ENCODE measurements at places on chromosomes 4 and X.
A peak's percentile ranks its signal among the peaks of the same experiment; 100 is the strongest.

GRCh38 chr4:169384779-169385178, 114.0 kb upstream of the SH3RF1 start:
- no peak for DNase-seq

- peak; percentile 78 for DNase-seq
These were observed at the start of gene LRCH2 for GRCh38 chrX:115233497-115234455. TSS of gene LRCH2 (minus strand) at chrX:115234096. CDS start at chrX:115234041, 55 bp downstream.

GRCh38 chr4:16916719-16917337, 18.4 kb upstream of the LDB2 start:
- DNase-seq: no peak

GRCh38 chr4:85805891-85806290, 330.9 kb downstream of the ARHGAP24 start:
- no peak for DNase-seq

GRCh38 chr4:141524116-141524515, 112.3 kb upstream of the IL15 start:
- no peak for DNase-seq

GRCh38 chr4:40548256-40548655, 81.4 kb downstream of the RBM47 start:
- DNase-seq: no peak

GRCh38 chr4:14865804-14866203, 136.5 kb upstream of the CPEB2 start:
- no peak for DNase-seq

DNA sequence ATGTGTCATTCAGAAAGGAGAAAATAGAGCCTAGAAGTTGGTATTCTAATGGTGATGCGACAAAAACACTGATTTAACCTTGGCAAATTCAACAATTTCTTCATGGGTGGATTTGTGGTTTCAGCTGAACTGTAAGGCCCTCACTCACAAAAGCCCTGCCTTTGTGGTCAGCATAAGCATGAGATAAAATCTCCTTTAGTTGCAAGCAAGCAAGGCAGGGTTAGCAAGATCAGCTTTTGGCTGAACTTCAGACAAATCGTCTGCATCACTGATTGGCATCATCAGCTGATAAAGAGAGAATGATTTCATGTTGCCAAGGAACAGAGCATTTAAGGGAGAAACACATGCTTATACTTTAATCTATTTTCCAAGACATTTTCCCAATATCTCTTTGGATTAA, 2582.2 kb downstream of the PCDH7 start:
- no peak for DNase-seq

GRCh38 chr4:57042711-57043169, 64.0 kb downstream of the POLR2B start:
- no peak for DNase-seq

DNA sequence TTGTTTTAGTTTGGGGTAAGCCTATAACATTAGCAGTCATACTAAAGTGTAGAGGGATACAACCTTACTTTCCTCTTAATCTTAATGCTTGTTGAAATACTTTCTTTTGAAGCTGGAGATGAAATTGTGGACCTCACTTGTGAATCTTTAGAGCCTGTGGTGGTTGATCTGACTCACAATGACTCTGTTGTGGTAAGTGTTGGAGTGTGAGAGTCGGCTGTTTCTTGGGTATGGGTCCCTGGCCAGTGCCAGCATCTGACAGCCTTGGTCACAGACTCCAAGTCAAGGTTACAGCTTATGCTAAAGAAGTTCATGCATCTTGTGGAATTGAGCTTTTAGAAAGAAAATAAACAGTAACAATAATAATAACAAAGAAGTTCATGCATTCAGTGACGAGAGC, 31.6 kb downstream of the RNF4 start:
- DNase-seq: no peak

DNA sequence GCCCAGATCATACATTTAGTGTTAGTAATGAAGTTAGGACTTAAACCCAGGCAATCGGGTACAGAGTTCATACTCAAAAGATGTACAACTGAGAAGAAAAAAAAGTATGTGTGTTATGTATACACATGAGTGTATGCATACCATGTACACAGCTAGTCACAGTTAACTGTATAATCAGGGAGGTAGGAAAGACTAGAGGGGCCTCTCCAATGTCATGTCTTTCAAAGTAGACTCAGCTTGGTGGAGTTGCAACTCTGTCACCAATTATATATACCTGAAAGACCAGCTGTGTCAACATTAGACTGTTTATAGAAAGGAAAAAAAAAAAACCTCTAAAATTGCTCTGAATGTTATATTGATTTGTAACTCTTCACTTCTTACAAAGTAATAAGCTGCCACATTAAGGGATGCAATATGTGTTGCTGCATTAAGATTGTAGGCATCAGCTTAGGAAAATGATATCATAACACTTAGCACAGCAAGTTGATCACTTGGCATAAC, 167.5 kb downstream of the DCTD start:
- no peak for DNase-seq

DNA sequence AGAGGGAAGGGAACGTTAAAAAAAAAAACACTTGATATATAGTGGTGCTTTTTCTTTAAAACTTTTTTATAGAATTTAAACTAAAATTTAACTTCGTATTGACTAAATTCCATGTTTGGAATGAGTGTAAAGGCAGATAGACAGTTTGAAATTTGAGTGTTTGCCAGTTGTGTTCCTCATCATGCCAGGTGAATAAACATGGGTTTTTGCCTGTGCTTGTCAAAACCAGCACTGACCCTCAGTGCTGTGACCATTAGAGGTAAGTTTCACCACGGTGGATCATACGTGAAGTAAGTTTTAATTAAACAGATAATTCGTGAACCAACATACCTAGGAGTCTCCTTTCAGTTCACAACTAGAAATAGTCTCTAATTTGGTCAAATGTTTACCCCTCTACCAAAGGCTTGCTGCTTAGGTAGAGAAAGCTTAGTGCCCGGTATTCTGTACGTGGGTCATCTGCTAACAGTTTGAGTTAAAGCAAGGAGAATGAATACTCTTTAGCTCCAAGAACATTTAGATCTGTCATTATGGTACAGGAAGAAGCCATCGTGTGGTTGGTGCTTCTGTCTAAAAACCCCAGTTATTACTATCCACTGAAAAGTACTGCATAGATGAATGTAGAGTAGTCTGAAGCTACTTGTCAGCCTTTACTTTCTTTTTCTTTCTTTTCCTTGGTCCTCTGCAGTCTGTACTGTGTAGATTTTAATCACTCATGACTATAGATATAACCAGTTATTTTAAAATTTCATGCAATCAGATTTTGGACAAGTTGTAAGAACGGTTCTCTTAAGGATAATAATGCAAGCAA, 32.7 kb downstream of the KIAA0232 start:
- no peak for DNase-seq

GRCh38 chr4:3297066-3297859, 4.4 kb downstream of the RGS12 start:
- DNase-seq: peak; percentile 44

- DNase-seq: no peak
These were observed 93.7 kb downstream of the MXRA5 start for GRCh38 chrX:3252744-3253143.

GRCh38 chr4:40865696-40866095, 115.9 kb downstream of the NSUN7 start:
- DNase-seq: no peak

GRCh38 chrX:15903186-15903681, 48.6 kb upstream of the AP1S2 start:
- DNase-seq: no peak

DNA sequence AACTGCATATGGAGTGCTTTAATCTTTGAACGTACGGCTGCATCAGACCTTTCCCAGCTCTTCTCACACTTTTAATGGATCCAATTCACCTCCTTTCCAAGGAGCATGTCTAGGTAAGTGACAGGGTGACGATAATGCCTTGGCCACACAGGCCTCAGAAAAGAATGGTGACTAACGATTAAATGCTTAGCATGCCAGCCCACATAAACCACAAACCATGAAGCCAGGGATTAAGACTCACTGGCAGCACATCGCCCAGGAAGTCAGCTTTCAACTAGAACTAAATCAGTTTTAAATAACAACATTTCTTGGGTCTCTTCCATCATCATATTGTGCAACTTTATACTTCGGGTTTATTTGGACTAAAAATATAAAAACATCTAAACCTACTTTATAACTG, 28.7 kb downstream of the INPP4B start:
- no peak for DNase-seq
